ENCODE measurements at places on chromosomes 1 and 21.
A peak's percentile ranks its signal among the peaks of the same experiment; 100 is the strongest.

DNA sequence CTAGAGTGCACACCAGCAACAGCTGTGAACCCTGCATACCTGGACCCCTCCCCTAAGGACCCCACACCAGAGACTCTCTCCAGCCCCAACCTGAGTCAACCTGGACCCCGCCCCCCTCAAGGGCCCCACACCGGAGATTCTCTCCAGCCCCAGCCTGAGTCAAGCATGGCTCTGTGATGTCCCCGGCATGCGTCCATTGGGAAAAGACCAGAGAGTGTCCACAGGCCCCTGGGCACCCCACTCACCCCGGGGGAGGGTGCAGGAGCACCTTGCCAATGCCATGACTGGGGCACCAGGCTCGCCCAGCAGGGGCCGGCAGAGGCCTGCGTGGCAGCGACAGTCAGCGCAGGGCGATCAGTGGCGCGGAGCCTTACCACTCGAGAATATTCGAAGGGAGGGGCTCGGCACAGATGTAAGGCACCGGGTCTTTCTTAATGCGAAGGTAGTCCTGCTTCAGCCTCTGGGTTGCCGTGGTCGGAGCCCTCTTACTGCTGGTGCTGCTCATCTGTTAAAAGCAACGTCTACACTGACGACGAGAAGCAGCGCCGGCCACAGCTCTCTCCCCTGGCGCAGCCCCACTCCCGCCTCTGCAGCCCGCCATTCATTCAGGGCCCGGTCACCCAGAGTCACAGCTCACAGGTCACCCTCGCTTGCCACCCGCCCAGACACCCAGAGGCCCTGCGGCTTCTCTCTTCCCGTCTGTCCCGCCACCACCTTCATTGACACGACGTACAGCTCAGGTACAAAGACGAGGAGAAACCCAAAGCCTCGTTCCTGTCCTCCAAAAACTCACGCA lies 6.0 kb downstream of the UBE2J2 start:
- no peak for DNase-seq

GRCh38 chr1:206551986-206552326 lies 44.6 kb downstream of the RASSF5 start:
- no peak for DNase-seq

DNA sequence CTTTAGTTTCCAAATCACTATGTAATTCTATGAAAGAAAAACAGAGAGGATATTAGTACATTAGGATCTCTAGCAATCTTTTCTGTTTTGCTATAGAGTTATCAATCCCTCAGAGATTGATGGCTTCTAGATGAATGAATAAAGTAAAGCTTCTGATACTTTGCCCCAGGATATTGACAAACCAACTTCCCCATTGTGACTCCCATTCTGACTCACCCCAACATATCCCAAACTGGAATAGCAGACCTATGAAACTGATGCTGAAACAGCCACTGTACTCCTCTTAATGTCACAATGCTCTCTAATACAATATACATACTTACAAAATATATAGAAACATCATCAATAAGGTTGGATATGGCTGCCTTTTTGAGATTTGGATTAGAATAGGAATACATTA lies 442.1 kb upstream of the NR5A2 start:
- DNase-seq = no peak

DNA sequence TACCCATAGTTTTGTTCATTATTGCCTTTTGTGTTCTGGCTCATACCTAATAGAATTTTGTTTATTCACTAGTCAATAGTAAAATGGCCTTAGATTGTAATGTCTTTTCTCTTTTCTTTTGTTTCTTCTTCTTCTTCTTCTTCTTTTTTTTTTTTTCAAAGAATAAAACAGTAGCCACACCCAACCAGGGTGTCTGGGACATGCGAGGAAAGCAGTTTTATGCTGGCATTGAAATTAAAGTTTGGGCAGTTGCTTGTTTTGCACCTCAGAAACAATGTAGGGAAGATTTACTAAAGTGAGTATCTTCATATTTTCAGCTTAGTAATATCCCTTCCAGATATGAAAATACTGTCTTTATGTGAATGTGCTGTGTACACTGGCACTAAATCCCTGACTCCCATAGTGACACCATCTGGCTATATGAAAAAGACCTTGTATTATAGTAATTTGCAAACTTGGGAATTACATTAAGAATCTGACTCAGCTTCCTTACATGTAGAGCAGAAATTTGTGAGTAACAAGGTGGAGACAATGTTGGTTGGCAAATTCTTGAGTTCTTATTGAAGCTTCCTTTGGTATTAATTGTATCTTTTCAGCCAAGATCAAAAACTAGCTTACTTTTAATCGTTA lies 24.6 kb downstream of the AGO4 start:
- no peak for DNase-seq

GRCh38 chr21:45306453-45306831 lies 18.7 kb upstream of the POFUT2 start:
- no peak for DNase-seq

DNA sequence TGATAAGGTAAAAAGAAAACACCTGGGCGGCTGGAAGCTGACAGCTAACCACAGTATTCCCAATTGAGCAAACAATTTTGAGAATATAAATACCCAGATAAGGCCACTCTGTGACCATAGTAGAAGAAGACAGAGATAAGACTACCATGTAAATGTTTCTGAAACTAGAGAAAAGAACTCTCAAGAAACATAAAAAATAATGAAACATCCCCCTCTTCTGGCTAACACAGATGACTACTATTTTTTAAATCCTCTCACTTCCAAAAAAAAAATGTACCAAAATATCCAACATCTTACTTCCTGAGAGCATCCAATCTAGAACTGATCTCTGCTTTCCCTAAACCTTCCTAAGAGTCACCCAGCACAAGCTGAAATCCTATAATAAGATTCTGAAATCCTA lies 125.9 kb downstream of the HFM1 start:
- no peak for DNase-seq

- DNase-seq = no peak
Measured at GRCh38 chr1:246566813-246567645, 773 bp downstream of the CNST start.

- peak; percentile 20 for DNase-seq
Measured at GRCh38 chr21:31665397-31665796, 5.9 kb downstream of the SOD1 start.

DNA sequence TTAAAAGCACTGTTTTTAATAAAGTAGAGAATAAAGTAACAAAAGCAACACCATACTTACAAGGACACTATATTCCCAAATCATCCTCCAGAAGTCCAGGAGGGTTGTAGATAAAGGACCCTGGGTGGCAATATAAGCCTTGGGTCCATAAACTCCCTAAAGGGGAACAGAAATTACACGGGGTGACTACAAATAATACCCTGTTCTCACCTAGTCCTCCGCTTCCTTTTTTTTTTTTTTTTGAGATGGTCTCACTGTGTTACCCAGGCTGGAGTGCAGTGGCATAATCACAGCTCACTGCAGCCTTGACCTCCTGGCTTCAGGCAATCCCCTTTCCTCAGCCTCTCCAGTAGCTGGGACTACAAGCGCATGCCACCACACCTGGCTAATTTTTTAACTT lies 13.1 kb downstream of the PTPN22 start:
- DNase-seq = no peak

GRCh38 chr1:153250166-153250565 lies 9.3 kb upstream of the LORICRIN start:
- DNase-seq = no peak

DNA sequence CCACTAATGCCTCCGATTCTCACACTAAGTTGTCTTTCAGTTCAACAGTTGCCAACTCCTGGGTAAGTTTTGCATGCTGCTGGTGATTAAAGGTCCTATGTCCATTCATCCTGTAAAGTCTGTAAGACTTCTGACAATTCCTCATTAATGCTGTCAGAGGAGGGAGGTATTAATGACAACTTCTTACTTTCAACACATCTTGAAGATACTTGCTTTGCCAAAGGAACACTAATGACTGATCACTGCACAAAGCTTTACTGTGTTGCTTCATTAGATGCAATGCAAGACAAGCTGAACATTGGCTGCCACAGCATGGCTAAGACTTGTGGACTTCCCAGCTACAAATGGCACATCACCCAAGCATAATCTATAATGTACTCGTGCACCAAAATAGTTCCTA lies 114.6 kb upstream of the PRDX6 start:
- DNase-seq = no peak

GRCh38 chr1:221430152-221430960 lies 311.5 kb downstream of the DUSP10 start:
- no peak for DNase-seq

- DNase-seq = no peak
Measured at GRCh38 chr1:220527908-220528678, at the start of gene MARK1. Gene MARK1 (plus strand): TSS chr1:220528136. CDS start chr1:220528823, 687 bp downstream.
